ENCODE measurements at places on chromosomes 3 and 15.

GRCh38 chr15:60476713-60477112 is 2.2 kb downstream of the ICE2 start:
- DNase-seq = no peak

GRCh38 chr3:25033407-25034029 is 394.5 kb upstream of the RARB start:
- no peak for DNase-seq

- DNase-seq = no peak
These were observed 239.9 kb upstream of the ATP10A start for GRCh38 chr15:26103002-26103404.

GRCh38 chr3:66200147-66200546 is 20.7 kb upstream of the SLC25A26 start:
- no peak for DNase-seq

- no peak for DNase-seq
These were observed 55.5 kb upstream of the SKIL start for GRCh38 chr3:170302008-170302407.

DNA sequence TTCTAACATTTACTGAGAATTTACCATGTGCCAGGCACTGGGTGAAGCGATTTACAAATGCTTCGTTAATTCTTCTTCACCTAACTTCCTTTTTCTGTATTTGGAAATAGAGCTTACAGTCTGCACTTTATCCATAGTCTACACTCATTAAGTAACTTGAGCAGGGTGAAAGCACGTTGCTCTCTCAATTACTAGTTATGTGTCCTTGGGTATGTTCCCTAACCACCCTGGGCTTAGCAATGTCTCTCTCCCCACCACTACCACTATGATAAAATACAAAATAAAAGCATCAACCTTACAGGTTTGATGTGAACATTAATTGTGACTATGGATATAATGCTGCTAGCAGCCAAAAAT is 172.9 kb upstream of the SLC2A2 start:
- DNase-seq = no peak

DNA sequence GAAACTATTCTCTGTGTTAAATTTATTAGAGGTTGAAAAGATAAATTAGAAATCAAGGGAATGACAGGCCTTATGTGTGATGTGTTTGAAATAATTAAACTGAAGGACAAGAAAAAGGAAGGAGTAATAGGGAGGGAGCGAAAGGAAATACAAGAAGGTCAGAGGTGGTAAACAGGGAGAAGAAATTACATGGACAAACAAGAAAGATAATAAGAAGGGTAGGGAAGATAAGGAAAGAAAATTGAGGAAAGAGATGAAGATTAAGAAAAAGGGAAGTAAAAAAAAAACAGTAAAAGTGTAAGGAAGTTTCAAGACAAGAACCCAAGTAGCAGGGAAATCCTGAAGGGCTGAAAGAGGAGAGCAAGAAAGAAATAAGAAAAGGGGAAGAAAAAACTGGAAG is 26.2 kb upstream of the ANXA2 start:
- DNase-seq = no peak

- DNase-seq = peak; percentile 66
These were observed at the start of gene LRRC58 for GRCh38 chr3:120348991-120349854. TSS of gene LRRC58 (minus strand) at chr3:120349354. CDS start at chr3:120349243, 111 bp downstream.

GRCh38 chr3:34198309-34198708 is 399.9 kb downstream of the PDCD6IP start:
- no peak for DNase-seq

All from stimulated activated CD4-positive, alpha-beta T cell treated with anti-CD3 and anti-CD28 coated beads, Interleukin-1b, Interleukin-23, amount 100 ng/mL, for 1 hour (primary cell).